ENCODE measurements at places on chromosomes 3 and 15.

DNA sequence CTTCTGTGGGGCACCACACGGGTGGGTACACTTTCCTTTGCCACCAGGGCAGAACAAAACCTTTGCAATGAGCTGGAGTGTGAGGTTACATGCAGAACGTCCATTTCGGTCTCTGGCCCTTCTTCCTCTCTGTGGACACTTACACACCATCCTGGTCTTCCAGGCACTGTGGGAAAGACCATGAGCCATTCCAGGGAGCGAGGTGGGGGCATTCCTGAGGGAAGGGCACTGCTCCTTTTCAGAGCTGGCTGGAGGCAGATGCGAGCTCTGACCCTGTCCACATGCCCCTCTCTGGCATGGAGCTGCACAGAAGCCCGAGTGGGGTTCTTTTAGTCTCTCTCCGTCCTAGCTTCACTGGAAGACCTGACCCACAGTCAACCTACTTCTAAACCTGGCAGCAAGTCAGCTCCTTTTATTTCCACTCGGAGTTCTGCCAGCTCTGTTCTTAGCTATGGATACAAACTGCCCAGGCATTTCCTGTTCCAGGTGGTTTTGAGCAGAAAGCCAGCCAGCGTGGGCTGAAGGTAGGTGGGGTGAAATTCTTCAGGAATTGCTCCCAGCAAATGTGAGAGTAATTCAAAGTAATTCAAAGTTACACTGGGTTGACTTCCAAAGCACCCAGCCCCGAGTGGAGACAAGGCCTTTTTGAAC lies 281.4 kb downstream of the ADAMTS17 start:
- peak; percentile 62 for DNase-seq

DNA sequence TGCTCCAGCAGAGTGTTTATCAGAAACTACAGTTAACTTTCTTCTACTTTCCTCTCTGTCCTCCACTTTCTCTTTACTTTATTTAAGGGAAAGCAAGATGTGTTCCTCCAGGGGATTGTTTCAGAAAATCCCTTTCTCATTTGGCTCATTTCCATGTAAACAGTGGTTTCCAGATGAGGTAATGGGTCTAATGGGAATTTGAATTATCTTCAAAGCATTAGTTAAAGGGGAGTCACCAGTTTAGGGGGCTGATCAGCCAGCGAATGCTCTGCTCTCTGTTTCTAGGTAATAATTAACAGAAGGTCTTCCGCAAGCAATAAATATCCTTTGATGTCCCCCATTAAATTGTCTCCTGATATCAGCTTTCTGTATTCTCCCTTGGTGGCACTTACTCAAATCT lies 30.4 kb upstream of the ZNF639 start:
- peak; percentile 62 for DNase-seq

GRCh38 chr3:153285194-153285641 lies 123.2 kb downstream of the RAP2B start:
- peak; percentile 17 for DNase-seq

GRCh38 chr3:102135316-102135715 lies 286.0 kb downstream of the NFKBIZ start:
- no peak for DNase-seq

DNA sequence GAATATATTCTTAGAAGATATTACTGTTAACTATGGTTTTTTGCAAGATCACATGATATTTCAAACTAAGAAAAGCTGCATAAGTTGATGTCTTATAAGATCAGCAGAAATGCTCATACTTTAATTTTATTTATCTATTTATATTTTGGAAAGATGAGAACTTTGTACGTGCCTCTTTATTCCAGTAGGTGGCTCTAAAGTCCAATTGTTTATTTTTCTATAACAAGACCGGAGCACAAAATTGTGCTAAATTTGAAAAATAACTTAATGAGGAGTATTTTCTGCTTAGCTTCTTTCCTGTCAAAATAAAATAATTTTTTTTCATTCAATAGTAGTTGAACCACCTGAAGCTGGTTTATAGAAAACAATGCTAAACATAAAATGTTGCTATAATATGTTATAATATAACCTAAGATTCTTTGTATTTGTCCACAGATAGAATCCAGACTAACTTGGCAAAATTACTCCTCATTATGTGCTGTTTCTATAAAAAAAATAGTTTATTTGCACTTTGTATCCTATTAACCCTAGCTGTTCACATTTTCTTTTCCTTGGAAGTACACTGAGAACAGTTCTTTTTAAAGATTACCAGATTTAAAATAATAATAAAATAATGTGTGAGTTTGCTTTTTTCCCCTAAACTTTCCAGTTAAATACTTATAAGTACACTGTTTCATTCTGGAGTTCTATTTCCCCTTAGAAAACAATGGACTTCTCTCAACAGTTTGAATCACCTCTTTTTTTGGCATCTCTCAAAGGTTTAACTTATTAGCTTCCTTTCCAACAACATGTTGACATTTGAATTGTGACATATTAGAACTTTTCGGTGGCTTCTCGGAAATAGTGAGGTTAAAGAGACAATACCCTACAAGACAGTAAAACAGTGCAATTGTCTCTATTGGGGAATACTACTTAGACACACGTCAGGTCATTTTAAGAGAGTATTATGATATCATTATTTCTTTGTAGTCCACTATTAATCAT lies 530.0 kb downstream of the MECOM start:
- peak; percentile 34 for DNase-seq

DNA sequence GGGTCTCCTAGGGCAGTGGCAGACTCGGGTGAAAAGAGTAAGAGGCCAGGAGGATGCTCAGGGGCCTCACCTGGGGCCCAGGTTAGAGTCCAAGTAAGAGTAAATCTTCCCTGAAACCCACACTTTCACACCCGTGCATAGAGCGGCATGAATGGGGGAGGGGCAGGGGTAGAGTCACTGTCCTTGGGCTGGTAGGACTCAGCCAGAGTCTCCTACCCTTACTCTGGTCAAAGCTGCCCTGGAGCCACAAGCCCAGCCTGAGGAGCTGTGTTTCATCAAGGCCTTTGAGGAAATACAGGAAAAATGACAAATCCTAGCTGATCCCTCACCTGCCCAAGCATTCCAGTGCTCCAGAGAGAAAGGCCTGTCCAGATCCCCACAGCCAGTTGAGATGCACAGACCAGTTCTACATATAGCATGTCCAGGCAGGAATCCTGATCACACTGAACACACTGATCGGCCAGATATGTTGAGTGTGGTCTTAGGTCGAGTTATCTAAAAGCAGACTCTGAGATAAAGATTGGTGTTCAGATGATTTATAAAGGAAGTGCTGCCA lies 16.7 kb upstream of the CTNNB1 start:
- no peak for DNase-seq

DNA sequence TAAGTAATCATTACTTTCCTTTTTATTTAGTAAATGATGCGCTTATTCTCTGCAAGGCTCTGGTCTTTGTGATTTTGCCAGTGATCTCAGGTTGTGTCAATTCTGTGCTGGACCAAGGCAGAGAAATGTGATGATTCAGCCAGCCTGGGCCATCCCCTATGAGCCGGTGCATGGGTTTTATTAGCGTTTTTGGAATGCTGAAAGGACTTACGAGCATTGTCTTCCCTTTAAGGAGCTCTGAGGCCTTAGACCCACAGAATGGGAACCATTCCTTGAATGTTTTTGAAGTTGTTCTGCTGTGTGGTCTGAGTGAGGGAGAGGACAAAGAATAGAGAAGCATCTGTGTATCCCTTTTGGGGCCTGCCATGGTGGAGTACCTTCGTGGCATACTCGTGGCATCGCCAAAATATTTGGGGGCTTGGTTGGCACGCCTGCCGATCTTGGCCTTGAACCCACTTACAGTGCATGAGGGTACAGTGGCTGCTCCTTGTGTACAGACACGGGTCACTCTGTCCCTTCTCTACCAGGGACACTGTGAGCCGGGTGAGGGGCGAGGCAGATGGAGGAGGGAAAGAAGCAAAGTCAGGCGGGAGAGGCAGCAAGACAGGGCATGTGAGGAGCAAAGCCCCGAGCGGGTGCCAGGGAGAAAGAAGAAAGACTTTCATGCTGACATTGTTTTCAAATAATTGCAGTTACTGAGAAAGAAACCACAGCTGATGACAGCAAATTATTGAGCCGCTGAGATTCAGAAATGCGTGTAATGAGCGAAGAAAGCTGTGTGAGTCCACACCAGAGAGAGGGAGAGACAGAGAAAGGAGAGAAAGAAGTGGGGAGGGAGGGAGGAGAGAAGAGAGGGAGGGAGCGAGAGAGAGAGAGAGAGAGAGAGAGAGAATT lies 269.4 kb upstream of the RGMA start:
- no peak for DNase-seq

GRCh38 chr15:31487811-31488436 lies 161.3 kb downstream of the KLF13 start:
- DNase-seq: peak; percentile 21

GRCh38 chr3:58572013-58572633 lies 5.1 kb downstream of the FAM107A start:
- DNase-seq: no peak

- DNase-seq: no peak
Observed at GRCh38 chr3:45994419-45995235, 997 bp downstream of the FYCO1 start.
